ENCODE measurements at places on chromosomes 7 and 10.
A peak's percentile ranks its signal among the peaks of the same experiment; 100 is the strongest.

DNA sequence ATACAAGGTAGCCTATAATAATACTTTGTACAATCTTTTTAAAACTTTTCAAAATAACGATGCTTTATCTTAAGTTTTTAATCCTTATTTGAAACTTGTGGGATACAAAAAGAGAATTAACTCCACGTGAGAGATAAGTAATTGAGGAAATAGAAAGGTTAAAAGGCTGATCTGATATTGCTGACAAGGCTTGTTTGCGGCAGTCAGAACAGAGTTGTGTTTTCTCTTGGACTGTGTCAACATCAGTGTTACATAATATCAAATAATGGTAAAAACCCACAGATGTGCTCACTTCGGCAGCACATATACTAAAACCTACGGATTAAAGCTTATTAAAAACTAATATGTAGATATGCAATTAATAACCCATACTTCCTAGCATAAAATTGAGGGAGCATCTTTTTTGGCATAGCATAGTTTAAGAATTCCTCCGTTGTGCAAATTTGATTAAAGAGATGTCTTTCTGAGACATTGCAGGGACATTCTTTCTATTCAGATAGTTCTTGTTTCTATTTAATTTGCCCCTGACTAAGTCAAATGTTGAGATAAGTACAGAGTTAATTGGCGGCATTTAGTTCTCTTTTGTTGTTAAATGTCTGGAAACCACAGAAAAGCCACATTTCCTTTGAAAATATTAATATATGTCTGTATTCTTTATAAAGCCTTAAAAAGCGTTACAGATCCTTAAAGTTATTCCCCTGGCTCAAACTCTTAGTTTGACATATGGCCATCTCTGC is 63.3 kb downstream of the FAM185A start:
- DNase-seq, result no peak

DNA sequence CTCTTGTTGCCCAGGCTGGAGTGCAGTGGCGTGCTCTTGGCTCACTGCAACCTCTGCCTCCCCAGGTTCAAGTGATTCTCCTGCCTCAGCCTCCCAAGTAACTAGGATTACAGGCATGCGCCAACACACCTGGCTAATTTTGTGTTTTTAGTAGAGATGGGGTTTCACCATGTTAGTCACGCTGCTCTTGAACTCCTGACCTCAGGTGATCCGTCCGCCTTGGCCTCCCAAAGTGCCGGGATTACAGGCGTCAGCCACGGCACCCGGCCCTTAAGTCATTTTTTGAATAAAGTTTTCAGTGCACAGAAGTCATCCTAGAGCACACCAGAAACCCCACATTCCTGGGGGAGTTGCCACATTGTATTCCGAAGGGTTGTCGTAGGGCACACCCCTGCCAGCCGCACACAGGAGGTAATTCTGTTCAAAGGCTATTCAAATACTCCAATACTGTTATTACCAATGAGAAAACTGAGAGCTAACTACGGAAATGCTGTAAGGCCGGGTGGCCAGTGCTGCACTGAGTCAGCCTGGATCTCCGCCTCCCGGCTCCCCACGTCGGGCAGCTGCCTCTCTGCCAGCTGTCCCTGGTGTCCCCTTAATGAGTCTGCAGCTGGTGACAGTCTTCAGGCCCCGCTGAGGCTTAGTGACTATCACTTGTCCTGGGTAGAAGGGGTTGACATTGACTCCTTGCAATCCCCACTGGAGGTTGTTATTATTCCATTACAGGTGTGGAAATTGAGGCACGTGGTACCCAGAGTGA is 8.6 kb upstream of the RFC2 start:
- no peak for DNase-seq

DNA sequence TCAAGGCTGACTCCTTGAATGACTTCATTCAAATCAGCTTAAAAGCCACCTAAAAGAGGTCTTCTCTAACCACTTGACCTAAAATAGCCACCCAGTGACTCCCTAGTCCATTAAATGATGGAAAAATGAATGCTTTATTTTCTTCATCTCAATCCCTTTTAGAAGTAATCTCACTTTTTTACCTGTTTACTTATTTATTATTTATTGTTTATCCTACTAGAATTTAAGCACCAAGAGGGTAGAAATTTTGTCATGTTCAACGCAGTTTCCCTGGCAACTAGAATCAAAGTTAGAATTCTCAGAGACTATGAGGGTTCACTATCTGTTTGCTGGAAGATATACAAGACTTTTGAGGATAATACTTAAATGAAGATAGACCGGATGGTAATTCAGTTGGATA is at the start of gene LIPJ:
Gene LIPJ (plus strand): TSS at position 301 of the 400 bp plus-strand sequence. CDS start 3,926 bp downstream, outside the sequence.
- no peak for DNase-seq

- no peak for DNase-seq
Measured at GRCh38 chr10:132975831-132976682, 33.7 kb upstream of the CFAP46 start.

DNA sequence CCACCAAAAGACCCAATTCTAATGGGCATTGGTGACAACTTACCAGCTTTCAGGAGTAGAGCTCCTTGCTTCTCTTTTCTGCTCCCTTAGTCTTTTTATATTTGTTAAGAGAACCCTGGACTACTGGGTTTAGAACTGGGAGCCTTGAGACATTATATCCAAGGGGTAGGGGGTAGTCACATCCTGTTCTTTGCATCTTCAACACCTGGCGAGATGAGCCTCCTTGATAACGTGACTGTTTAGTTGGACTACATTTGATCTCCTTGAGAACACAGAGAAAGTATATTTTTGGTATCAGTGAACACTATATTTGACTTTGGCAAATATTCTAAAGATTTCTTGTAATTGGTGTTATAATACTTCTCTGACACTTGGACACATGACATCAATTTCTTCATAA is 9.0 kb upstream of the SMNDC1 start:
- no peak for DNase-seq

- DNase-seq, result peak; percentile 47
Measured at GRCh38 chr10:49592726-49593563, 17.2 kb upstream of the SLC18A3 start.
